Activated CD4-positive, alpha-beta T cell treated with anti-CD3 and anti-CD28 coated beads, Interleukin-2, Interleukin-6, amounts not matched to agents 100 ng/mL and 50 ng/mL, durations not matched to agents 16 hours and 8 hours (primary cell): ENCODE measurements at places on chromosomes 3 and 15.

GRCh38 chr3:188421151-188421821 is 267.3 kb downstream of the LPP start:
- no peak for DNase-seq

- DNase-seq, result no peak
Observed at GRCh38 chr3:105553851-105554250, 187.1 kb downstream of the ALCAM start.

DNA sequence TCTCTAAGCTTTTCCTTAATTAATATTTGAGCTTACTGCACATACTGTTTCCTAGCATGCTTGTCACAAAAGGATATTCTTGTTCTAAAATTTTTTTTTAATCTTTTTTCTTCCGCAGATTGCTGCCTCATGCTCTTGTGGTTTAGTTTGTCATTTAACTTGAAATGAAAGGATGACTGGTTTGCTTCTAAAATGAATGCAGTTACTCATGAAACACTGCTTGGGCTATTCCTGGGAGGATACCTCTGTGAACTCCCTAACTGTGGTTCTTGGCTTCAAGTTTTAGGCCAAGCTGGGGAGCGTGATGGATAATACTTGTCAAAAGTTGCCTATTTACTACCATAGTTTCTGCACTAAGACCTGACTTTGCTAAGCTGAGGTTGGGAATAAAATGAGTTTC is 64.0 kb downstream of the USP13 start:
- peak; percentile 14 for DNase-seq

GRCh38 chr3:127690106-127690505 is 17.4 kb downstream of the ABTB1 start:
- DNase-seq, result no peak

GRCh38 chr3:181948286-181948685 is 236.6 kb downstream of the SOX2 start:
- DNase-seq, result no peak

GRCh38 chr3:88668180-88668579 is 439.2 kb upstream of the EPHA3 start:
- no peak for DNase-seq
